Stimulated activated CD4-positive, alpha-beta T cell treated with anti-CD3 and anti-CD28 coated beads, Interleukin-1b, Interleukin-23, amount 100 ng/mL, for 4 hours (primary cell): ENCODE measurements at places on chromosomes 7 and 10.

GRCh38 chr7:107966711-107967110 lies 36.2 kb downstream of the LAMB1 start:
- no peak for DNase-seq

GRCh38 chr10:35792291-35792690 lies 150.2 kb upstream of the FZD8 start:
- no peak for DNase-seq

DNA sequence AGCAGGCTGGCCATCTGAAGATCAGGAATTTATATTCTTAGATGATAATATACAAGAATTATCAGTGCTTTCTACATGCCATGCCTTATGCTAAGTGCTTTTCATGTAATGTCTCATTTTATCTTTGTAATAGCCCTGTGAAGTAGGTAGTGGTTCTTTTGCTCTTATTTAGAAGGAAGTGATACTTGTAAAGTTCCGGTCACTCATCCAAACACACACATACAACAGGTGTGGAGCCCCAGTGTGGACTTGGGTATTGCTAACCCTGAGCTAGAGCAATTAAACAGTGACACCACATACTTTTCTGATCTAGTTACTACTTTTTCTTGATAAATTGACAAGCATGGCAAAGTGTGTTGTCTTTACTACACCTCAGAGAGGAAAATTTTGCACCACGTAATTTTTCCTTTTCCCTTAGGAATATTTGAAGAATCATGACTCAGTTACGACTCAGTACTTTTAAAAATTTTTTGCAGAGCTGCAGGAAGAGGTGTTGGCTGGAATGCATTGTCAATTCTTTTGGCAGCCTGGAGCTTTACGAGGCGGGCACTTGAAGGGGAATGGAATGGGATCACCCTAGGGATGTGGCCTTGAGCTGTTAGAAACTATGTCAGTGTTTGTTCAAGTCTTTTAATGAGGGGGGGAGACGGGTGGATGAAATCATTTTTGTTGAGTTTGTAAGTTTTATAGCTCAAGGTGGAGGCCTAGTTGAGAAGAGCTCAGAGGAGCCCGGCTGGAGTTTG lies 212.5 kb upstream of the CELF2 start:
- no peak for DNase-seq

DNA sequence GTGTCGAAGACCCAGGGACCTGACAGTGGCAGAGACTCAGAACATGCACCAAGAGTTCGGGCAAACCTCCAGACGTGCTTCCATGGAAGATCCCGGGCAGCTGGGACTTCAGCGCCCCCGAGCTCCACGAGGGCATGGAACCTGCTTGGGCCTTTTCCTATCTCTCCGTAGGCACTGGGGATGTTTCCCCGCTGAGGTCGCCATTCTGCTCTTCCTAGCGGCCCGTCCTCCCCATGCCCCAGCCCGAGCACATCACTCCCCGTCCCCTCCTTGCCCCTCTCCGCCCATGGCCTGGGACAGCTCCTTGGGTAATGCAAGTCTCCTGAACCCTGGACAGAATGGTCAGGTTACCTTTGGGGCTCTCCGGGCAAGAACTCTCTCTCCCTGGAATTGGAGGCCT lies 32.3 kb upstream of the SHH start:
- no peak for DNase-seq

DNA sequence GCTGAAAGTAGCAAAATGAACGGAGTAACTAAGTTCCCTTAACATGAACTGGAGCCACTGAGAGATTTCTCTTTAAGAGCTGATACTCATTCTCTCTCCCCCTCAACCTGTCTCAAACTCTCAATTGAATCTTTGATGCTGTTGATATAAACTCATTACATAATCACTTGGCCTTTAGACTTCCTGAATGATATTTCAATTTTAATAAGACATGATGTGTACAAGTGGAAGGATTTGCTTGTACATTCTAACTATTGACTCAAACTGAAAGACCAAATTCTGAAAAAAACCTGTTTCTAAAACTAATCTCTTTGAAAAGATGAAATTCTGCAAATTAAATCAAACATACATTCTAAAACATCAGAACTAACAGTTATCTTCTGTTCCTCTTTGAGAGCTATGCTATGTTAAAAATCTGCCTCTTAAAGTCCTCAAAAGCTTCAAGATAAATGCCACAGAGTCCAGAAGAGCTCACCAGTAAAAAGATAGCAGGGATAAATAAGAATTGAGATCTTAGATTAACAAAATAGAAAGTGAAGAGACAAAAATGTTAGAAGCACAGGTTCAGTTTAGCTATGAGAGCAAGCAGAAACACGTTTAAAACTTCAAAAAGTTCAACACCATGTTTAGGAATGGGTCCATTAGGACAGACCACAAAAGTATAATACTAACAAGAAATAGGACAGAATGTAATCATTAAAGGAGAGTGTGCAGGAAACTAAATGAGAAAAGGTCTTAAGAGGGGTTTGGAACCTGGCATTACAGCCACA lies 46.1 kb downstream of the TNPO3 start:
- DNase-seq = no peak

- DNase-seq = no peak
Observed at GRCh38 chr10:74383642-74384041, 232.6 kb downstream of the ADK start.

- no peak for DNase-seq
Observed at GRCh38 chr7:151420144-151420543, 10.3 kb upstream of the WDR86 start.

DNA sequence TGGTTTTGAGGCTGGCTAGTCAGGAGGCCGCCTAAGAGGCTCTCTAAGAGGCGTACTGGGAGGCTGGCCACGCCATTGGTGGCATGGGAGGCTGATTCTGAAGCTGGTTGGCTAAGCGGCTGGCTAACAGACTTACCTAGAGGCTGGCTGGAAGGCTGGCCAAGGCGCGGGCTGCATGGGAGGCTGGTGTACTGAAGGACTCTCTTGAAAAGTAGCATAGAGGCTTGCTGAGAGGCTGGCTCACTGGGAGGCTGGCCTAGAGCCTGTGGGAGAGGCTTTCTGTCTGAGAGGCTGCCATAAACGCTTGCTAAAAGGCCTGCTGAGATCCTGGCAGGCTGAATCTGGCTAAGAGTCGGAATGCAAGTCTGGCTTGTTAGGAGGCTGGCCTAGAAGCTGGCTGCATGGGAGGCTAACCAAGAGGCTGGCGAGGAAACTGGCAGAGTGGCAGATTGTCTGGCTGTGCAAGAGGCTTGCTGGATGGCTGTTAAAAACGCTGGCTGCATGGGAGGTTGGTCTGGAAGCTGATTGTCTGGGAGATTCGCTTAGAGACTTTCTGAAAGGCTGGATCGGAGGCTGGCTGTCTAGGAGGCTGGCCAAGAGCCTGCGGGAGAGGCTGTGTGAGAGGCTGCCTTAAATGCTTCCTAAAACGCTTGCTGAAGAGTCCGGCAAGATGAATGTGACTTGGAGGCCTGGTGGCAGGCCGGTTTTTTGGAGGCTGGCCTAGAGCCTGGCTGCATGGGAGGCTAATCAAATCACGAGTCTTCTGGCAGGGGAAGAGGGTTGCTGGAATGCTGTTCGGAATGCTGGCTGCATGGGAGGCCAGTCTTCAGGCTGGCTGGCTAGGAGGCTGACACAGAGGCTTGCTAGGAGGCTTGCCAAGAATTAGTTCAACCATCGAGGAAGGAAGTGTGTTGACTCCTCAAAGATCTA lies 134.2 kb downstream of the OR13A1 start:
- no peak for DNase-seq

DNA sequence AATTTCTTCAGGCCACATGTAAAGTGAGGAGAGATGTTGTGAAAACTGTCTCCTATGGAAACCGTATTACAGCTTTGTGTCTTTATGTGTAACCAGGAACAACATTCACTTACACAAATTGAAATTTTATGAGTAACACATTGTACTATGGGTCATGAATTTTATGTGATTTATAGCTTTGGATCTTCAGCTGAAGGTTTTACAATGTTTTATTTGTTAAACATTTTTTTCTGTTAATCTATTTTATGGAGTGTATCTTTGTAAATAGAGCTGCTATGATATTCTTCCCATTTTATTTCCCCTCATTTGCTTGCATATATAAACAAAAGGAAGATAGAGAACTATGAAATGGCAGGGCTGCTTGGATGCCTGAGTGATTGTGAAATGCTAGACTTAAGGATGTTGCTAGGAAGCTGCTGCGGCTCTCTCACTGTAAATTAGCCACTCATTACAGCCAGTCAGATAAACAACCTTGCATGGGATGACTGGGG lies 104.5 kb upstream of the PCLO start:
- DNase-seq = no peak

- no peak for DNase-seq
Observed at GRCh38 chr7:131124001-131124629, 203.6 kb upstream of the MKLN1 start.

DNA sequence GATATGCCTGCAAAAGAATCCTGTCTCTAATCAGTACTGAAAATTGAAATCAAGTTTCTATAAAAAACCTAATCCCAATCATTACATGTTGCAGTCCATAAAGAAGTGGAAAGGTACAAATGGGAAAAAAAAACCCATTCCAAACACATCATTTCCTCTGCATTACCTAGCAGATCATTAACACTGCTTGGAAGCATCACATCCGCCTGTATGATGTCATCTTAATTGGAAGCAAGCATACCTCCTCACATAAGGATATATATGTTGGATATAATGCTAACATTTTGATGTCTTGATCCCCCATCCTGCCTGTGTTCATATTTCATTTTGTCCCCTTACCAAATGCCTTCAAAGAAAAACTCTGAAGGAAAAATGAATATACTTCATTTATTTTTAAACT lies 241.3 kb upstream of the AOAH start:
- DNase-seq = no peak

DNA sequence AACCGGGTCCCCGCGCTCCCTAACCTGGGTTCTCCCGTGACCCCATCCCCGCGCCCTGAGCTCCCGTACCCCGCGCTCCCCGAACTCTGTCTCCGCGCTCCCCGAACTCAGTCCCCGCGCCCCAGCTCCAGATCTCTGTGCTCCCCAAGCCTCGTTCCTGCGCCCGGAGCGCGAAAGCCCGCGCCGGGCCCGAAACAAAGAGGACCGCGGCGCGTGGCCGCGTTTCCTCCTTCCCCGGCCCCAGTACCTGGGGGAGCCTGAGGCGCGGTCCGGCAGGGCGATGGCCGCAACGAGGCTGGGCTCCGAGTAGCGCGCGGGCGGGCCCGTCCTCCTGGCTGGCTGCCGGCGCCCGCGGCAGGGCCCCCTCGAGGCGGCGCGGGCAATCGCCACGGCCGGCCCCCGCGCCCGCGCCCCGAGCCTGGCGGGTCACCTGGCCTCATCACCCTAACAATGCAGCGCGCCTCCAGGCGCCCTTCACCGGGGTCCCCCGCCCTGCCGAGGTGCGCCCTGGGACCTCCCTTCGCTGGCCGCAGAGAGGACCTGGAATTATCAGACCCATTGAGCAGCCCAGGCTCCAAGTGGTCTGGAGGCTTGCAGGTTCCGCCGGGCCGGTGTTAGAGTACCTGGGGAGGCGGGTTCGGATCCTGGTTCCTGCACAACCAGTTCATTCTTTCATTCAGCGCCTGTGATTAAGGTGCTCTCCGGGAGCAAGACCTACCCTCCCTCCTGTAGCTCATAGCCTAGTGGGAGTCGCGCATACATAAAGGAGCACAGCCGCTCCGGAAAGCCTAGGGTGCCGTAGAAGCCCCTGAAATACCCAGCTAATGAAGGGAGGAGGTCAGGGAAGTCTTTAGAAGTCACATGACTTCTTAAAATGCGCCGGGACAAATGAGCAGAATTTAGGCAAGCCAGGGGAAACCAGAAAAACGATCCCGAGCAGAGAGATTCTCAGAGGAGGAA lies at the start of gene TNS3:
TSS of gene TNS3 (minus strand) at position 308 of the 960 bp plus-strand sequence. CDS start 142,475 bp downstream, outside the sequence.
- DNase-seq = no peak

- DNase-seq = no peak
Observed at GRCh38 chr10:7411671-7412128, 866 bp upstream of the SFMBT2 start.

DNA sequence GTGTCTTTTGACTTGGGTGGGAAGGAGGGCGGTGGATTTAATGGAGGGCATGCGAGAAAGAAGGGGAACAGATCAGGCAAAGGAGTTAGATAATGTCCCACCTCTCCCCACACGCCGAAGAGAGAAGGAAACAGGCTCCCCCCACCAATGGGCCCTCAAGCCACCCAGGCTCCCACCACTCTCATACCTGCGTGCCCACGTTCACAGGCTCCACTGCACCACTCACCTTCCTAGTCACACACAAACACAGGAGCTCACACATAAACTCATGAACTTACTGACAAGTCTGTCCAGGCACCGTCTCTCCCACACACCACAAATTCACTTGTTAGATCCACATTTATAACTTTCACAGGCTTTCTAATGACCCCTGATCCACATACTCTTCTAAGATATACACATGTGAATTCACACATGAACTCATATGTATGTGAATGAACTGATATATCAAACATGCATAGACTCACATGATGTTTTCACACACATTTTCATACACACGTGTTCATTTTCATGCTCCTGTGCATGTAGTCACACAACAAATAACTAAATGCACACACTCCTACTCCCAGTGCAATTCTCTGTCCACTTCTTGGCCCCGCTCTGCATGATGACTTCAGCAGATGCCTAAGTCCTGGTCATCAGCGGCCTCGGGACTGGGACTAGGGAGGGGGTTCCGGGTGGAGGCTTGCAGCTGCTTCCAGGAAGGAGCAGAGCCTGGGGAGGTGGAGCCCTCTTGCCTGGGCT lies 1.5 kb downstream of the LZTS2 start:
- no peak for DNase-seq

- DNase-seq = no peak
Observed at GRCh38 chr10:68553599-68553998, 6.5 kb upstream of the TET1 start.

DNA sequence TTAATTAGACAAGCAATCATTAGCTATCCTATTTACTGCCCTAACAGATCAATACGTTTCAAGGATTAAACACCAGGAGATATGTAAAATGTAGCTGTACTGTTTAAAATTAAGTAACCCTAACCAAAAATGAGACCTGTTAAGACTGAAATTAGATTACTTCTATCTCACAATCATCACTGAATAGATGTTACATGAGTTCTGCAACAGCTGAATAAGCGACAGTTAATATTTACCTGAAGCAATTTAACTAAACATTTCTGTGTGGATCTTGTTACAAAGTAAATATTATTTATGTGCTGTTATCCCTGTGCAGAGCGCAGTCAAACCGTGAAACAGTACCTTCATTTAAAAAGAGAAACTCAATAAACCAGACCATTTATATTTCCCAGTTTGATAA lies 122.5 kb downstream of the RELN start:
- DNase-seq = no peak

DNA sequence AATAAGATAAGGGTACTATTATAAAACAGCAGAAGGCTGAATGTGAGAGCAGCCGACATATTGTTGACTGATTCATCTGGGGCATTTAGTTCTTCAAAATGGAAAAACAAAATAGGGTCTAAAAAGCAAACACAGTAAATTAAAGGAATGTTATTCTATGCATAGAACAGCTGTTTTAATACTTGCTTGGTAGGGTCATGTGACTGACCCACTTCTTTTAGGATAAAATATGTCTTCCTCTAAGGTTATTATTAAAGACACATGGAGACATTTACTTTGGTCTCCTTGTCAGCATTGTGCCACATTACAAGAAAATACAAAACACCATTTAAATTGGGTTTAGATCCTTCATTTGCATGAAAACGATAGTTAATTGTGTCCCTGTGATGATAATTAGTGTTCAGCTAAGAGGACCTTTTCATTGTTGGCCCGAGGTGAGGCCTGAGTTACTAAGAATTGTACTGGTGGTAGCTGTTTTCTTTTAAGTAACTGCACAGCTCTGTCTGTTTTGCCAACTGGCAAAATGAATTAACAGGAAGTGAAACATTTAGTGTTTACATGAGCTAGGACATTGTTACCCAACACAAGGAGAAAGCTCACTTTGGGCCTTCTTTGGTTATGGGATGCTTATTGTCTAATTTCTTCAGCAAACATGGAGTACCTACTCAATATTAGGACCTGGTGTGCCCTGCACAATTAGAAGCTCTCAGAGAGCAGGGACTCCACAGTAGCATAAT lies 764.4 kb downstream of the LRMDA start:
- no peak for DNase-seq
